ENCODE measurements at places on chromosomes 11 and 22.

DNA sequence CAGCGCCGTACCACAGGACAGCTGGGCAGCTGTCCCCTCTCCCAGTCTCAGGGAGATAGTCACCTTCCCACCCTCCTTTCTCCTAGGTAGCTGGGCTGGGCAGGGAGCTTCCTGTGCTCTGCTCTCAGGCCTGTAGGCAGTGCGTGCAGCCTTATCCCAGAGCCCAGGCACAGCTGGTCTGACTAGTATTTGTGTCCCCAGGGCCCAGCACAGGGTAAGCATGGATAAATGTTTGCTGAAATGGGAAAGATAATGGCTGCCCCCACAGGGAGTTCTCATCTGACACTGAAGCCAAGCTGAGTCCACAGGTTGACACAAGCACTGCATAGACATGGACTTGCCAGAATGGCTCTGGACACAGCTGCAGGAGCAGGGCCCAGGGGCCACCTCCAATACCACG lies 9.8 kb downstream of the SLC15A3 start:
- no peak for DNase-seq

- DNase-seq: no peak
Observed at GRCh38 chr11:9076046-9076445, 15.4 kb downstream of the SCUBE2 start.

- no peak for DNase-seq
Observed at GRCh38 chr11:69140635-69141034, 15.1 kb upstream of the SMIM38 start.

GRCh38 chr11:61023966-61024295 lies 52.5 kb downstream of the CD6 start:
- DNase-seq: no peak

DNA sequence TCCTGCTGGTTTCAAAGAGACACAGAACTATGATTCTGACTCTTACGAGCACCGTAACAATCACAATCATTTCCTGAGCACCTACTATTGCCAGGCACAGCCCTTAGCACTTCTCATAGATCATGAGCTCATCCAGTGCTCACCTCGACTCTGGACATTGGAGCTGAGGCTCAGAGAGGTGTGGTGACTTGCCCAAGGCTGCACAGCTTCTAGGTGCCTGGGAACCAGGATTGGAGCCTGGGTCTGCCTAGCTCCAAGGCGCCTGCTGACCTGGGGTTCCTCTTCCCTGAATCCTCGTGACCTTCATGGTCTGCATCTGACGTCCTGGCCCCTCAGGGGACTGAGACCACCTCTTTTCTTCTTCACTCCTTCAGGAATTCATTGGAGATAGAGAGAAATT lies 50.6 kb upstream of the CRYBB3 start:
- no peak for DNase-seq

DNA sequence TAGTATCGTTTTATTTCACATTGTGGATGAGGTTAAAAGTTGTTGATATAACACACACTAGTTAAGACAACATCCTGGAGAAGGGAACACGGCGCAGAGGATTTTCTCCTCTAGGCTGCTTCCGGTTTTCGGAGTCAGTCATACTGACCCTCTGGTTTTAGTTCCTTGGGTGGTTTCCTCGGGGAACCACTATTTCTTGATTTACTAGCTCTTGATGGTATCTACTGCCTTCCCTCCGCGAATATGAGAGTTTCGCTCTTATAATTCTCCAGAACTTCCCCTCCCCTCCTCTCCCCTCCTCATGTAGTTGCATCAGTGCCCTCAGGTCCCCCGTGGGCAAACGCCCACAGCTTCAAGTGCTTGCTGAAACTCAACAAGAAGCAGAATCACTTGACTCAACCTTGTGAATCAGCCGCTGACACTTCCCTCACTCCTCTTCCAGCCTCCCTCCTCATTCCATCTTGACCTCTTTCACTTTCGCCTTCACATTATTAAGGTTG lies 15.9 kb upstream of the APOBEC3A start:
- DNase-seq: no peak

- no peak for DNase-seq
Observed at GRCh38 chr11:102912482-102912830, 37.7 kb upstream of the MMP12 start.

- DNase-seq: peak; percentile 62
Observed at GRCh38 chr11:46380340-46381047, 975 bp upstream of the MDK start.

DNA sequence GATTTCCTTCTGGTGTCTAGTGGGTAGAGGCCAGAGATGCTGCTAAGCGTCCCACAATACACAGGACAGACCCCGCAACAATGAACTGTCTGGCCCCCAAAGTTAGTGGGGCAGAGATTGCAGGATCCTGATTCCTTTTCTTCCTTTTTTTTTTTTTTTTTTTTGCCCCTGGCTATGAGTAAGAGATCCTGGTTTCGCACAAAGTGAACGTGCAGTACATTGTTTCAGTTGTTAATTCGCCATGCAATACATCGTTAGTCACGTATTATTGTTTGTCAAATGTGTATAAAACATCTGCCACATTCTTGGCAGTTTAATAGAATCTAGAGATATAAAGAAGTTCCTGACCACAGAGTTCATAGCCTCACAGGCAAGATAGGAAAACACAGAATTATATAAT lies 20.2 kb downstream of the ST3GAL4 start:
- DNase-seq: no peak

GRCh38 chr22:32735526-32735925 lies 66.0 kb upstream of the TIMP3 start:
- no peak for DNase-seq

DNA sequence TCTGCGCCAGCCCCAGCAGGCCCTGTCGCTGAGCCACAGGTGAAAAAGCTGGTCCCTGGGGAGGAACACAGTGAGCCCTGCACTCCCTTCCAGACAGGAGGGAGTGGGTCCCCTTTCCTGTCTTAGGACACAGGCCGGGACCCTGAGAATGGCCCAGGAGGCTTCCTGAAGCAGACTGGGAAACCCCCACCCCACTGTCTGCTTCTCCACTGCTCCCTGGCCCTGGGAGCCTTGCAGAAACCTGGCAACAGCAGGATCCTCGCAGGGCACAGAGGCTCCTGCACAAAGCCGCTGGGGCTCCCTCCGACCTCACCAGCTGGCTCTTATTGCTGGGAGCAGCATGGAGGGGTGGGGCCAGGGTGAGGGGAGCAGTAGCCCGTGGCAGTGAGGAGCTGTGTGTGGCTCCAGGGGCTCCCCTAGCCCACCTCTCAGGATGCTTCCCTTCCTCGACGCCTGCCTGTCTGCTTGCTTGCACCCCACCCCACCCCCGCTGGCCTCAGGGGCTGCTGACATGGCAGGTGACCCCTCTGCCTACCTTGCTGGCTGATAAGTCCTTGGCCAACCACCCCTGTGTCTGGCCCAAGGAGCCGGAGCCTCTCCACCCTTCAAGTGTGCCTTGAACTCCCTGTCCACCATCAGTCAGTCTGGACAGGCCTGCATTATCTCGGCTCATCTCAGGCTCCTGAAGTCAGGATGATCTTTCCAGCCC lies 72.1 kb upstream of the KCNQ1OT1 start:
- DNase-seq: no peak

DNA sequence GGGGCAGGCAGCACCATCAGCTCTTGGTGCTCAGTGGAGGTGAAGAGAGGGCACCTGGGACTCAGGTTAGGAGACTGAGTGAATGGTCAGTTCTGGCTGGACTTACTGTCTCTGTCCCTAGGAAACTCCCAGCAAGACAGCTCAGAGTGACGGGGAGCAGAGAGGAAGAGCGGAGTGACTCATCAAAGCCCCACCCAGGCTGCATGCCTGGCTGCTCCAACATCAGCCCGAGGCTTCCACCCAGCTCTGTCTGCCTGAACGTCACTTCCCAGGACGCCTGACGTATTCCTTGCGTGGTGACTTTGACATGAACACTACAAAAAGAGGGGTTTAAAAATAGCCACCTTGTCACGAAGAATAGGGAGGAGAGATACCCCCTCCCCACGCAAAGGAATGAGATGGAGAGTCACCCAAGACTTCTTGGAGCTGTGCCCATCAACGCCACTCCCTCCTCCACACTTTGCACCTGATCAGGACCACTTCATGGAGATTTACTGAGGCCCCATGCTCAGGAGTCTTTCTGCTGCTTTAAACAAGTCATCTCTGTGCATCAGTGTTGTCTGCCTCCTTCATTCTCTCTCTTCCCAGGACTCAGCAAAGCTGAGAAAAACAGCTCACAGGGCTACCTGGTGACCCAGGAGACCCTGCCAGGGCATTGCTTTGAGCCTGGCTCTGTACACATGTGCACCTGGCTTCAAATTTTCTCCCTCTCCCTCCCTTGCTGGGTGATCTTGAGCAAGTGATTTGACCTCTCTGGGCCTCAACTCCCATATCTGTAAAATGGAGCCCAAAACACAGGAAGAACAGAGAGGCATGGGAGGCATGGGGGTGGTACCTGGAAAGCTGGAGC lies 83.1 kb downstream of the MN1 start:
- DNase-seq: no peak
